ENCODE measurements at places on chromosomes 7 and 10.
A peak's percentile ranks its signal among the peaks of the same experiment; 100 is the strongest.

DNA sequence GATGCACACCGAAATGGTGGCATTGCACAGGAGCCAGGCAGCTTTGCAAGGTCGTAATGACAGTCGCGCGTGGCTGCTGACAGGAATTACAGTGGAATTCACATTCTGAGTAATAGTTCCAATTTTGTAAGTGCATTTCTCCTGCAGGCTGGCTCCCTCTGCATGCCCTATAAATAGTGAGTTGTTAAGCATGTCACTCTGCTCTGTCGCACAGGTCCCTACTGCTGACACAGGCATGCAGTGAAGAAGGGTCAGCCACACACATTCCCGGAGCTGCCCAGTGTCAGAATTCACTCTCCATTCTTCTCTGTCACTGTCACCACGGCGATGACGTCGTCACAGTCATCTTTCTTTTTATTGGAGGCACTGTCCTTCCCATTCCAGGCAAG is 49.2 kb upstream of the SHH start:
- H3K4me3 ChIP-seq: no peak overlapping the region
- H3K27ac ChIP-seq: peak overlapping the region; percentile 60
- H3K36me3 ChIP-seq: no peaks in the 10 kb centered on the region
- no peak for DNase-seq

- H3K27me3 ChIP-seq: no peaks in the 10 kb centered on the region
- no peak overlapping the region for H3K27ac ChIP-seq
- DNase-seq: no peak
- no peak overlapping the region for H3K4me3 ChIP-seq
- H3K4me1 ChIP-seq: peaks cover 5% of the 10 kb centered on the region
- no peaks in the 10 kb centered on the region for H3K36me3 ChIP-seq
Measured at GRCh38 chr10:48476279-48476982, 128.4 kb downstream of the ARHGAP22 start.

GRCh38 chr7:65975814-65976445 is 6.1 kb downstream of the GUSB start:
- H3K27ac ChIP-seq: no peak overlapping the region
- H3K4me1 ChIP-seq: no peaks in the 10 kb centered on the region
- DNase-seq: peak; percentile 22
- H3K36me3 ChIP-seq: peaks cover 76% of the 10 kb centered on the region
- H3K27me3 ChIP-seq: no peaks in the 10 kb centered on the region
- no peak overlapping the region for H3K4me3 ChIP-seq

DNA sequence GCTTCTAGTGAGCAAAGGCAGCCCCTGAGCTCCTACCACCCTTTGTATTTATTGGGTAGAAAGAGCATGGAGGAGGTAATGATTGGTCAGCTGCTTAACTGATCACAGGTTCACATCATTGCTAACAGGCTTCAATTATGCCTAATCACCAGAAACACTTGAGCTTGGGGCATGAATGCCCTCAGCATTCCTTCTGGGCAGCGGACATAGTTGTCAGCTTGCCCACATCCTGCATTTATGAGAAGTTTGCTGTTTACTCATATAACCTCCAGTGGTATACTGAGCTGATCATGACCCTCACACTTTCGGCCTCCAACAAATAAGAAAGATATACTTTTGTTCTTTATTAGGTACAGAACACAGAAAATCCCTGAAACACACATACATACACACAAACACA is 140.3 kb upstream of the ODAD2 start:
- H3K27ac ChIP-seq: no peak overlapping the region
- no peaks in the 10 kb centered on the region for H3K27me3 ChIP-seq
- H3K4me1 ChIP-seq: peaks cover 6% of the 10 kb centered on the region
- no peaks in the 10 kb centered on the region for H3K36me3 ChIP-seq

DNA sequence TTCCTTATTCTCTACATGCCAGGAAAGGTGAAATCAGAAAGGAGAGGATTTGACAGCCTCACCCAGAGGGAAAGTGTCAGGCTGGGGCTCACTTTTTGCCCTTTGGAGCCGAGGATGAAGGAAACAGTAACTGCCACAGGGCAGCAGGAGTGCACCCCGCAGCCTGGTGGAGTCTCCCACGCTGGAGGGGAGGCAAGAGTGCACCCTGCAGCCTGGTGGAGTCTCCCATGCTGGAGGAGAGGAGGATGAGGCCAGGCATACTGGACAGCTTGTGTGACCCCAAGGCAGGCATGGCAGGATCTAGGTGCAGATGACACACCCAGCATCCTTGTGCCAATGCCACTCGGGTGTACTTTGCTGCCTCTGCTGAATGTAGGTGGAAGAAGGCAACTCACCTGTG is 484.0 kb downstream of the DNAJB6 start:
- no peak overlapping the region for H3K4me3 ChIP-seq
- no peaks in the 10 kb centered on the region for H3K36me3 ChIP-seq
- H3K27ac ChIP-seq: no peak overlapping the region

- DNase-seq: no peak
- peaks cover 5% of the 10 kb centered on the region for H3K4me1 ChIP-seq
- H3K36me3 ChIP-seq: no peaks in the 10 kb centered on the region
- no peak overlapping the region for H3K4me3 ChIP-seq
Measured at GRCh38 chr7:81501220-81501619, 268.6 kb downstream of the HGF start.

DNA sequence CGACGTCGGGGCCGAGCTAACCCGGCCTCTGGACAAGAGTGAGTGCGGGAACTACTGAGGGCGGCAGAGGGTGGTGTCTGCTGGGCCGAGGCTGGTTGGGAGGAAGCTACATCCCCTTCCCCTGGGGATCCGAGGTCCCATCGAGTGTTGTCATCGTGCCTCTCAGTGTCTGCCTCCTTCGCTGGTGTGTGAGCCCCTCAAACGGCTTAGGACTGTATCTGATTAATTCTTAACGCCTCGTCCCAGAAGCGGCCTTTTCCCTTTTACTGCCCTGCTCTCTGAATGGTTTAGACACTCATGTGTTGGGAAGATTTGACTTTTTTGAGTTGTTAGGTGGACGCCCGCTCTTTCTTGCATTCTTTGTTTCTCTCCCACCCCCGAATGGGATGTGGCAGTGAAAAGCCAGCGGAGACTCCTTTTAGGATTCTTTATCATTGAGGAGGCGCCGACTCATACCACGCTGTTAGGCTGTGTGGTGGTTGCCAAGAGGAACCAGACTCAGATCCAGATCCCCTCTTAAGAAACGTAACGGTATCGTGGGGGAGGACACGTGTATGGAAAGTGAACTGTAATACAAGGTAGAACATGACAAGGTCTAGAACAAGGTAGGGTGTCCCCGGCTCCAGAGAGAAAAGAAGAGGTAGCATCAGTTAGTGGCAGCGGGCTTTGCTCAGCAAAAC is 631 bp downstream of the SUPV3L1 start:
- H3K4me3 ChIP-seq: peak overlapping the region; percentile 92
- no peaks in the 10 kb centered on the region for H3K27me3 ChIP-seq
- peaks cover 24% of the 10 kb centered on the region for H3K36me3 ChIP-seq
- no peaks in the 10 kb centered on the region for H3K4me1 ChIP-seq

DNA sequence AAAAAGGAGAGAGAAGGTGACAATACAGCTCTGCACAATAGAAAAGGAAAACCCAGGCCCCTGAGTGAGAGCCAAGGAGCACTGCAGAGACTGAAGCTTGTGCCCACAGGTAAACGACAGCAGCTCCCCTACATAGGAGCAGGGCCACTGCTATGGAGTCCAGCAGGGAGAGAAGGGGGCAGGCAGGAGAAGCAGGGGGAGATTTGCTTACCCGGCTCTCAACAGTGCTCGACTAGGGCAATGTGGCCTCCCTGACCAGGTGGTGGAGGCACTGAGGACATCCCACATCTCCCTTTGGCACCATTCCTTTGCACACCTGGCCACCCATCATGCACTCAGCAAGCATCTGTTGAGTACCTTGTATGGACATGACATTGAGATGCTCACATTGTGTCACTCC is 153.0 kb downstream of the EVX1 start:
- DNase-seq: no peak
- no peak overlapping the region for H3K27ac ChIP-seq
- H3K36me3 ChIP-seq: no peaks in the 10 kb centered on the region

DNA sequence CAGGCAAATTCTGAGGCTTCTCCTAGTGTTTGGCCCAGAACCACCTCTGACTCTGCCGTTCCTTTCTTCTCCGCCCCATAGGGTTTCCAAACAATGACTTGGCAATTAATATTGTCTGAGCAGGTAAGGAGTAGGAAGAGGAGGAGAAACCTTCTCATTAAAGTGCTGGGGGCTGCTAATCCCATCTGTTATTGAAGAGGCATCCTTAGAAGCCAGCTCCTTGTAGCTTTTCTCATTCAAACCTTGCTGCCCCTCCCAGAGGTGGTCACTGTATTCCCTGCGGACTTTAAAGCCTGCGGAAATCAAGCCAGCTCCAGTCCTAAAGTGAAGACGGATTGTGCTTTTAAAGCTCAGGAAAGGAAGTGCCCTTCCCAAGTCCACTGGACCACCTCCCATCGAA is 1.4 kb upstream of the NKX1-2 start:
- no peak for DNase-seq
- H3K4me1 ChIP-seq: peaks cover 3% of the 10 kb centered on the region
- peaks cover 39% of the 10 kb centered on the region for H3K27me3 ChIP-seq
- no peak overlapping the region for H3K27ac ChIP-seq
- no peaks in the 10 kb centered on the region for H3K36me3 ChIP-seq

- no peaks in the 10 kb centered on the region for H3K36me3 ChIP-seq
- H3K27ac ChIP-seq: peak overlapping the region; percentile 92
- H3K4me3 ChIP-seq: no peak overlapping the region
- H3K27me3 ChIP-seq: no peaks in the 10 kb centered on the region
Measured at GRCh38 chr7:46755120-46756034, 826.5 kb downstream of the TNS3 start.

- H3K4me1 ChIP-seq: no peaks in the 10 kb centered on the region
- no peaks in the 10 kb centered on the region for H3K36me3 ChIP-seq
- DNase-seq: peak; percentile 78
Measured at GRCh38 chr7:157432541-157432956, 95.7 kb downstream of the DNAJB6 start.

DNA sequence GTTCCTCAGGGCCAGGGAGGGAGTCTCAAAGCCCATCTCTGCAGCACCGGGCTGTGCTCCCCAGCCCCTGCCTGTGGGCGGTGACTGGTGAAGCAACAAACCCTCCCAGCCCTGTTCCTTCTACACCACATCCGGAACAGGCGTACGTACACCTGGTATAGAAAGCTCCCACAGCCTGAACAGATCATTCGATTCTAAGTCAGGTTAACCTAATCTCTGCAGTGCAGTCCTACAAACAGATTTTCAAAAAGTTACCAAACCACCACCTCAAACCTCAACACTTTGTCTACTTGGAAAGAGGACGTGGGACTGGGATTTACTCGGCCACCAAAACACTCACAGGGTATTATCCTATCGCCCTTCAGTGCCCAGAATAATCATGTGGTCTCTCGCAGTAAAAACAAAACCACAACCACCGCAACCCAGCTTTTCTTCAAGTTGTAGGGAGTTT is 238.4 kb downstream of the DIP2C start:
- H3K27me3 ChIP-seq: no peaks in the 10 kb centered on the region
- H3K4me1 ChIP-seq: peaks cover 4% of the 10 kb centered on the region
- no peak for DNase-seq
- H3K27ac ChIP-seq: no peak overlapping the region
- no peaks in the 10 kb centered on the region for H3K36me3 ChIP-seq
- H3K4me3 ChIP-seq: no peak overlapping the region

- no peak for DNase-seq
- H3K4me3 ChIP-seq: no peak overlapping the region
- peaks cover 5% of the 10 kb centered on the region for H3K4me1 ChIP-seq
- no peak overlapping the region for H3K27ac ChIP-seq
Measured at GRCh38 chr7:90740386-90740785, 144.3 kb downstream of the CDK14 start.

DNA sequence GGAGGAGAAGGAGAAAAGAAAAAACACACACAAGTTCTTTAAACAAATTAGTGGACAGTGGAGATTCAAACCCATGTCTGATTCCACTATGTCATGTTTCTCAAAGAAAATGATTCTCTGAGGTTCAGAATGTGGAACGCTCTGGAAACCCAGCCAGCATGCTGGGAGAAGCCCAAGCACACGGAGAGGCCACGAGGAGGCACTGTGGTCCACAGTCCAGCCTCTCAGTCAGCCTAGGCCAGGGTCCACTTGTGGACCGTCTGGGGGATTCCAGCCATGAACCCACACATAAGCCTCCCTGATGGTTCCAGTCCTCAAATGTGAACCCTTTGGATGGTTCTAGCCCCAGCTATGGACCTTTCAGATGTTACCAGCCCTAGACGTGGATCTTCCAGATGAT is 73.4 kb downstream of the CAV1 start:
- no peaks in the 10 kb centered on the region for H3K36me3 ChIP-seq
- H3K4me3 ChIP-seq: no peak overlapping the region
- H3K27me3 ChIP-seq: no peaks in the 10 kb centered on the region
- no peaks in the 10 kb centered on the region for H3K4me1 ChIP-seq
- no peak overlapping the region for H3K27ac ChIP-seq

Measured in RWPE2 (cell line).